ENCODE measurements at places on chromosomes 3 and 15. TPM values are rescaled to one million over a fixed set of nuclear protein-coding genes. Genes with fewer than 3 reads are reported as not detected.

Gene DPPA2
- total RNA-seq: not detected

Gene IMPG2
- under 0.01 TPM for total RNA-seq

Gene PLSCR2
- not detected for total RNA-seq

Gene TPRG1
- 0.73 TPM for total RNA-seq

Gene RTP4
- total RNA-seq: 56.8 TPM

Gene PHLDB2
- total RNA-seq: 48.7 TPM

Gene PAK6
- 0.36 TPM for total RNA-seq

Gene HYKK
- total RNA-seq: 5.8 TPM

Gene PLA2G4E
- total RNA-seq: not detected

Gene GRM2
- under 0.01 TPM for total RNA-seq

Gene ZPLD1
- not detected for total RNA-seq

Gene TRPM1
- total RNA-seq: 240 TPM

Gene GOLGA6L9
- total RNA-seq: 0.67 TPM

Gene PIGZ
- total RNA-seq: 2.9 TPM
